ENCODE measurements at places on chromosomes 3 and 15. TPM values are rescaled to one million over a fixed set of nuclear protein-coding genes. Genes with fewer than 3 reads are reported as not detected.

Gene LRRC31
- total RNA-seq: not detected

Gene ATXN7
- total RNA-seq: 13.4 TPM

Gene CSPG4
- 1.2 TPM for total RNA-seq

Gene ARHGEF26
- total RNA-seq: 0.97 TPM

Gene SYNM
- total RNA-seq: 14.3 TPM

Gene PRTG
- total RNA-seq: 2.9 TPM

Gene DUOXA2
- not detected for total RNA-seq

Gene KATNBL1
- 58.5 TPM for total RNA-seq

Gene EBLN2
- 2.9 TPM for total RNA-seq

Gene PTH1R
- 0.97 TPM for total RNA-seq

Gene DISP2
- total RNA-seq: 0.15 TPM

Gene DNAH1
- total RNA-seq: 1.5 TPM

Gene PARP15
- total RNA-seq: 0.32 TPM

Gene RTP1
- not detected for total RNA-seq

Gene SLC9C1
- not detected for total RNA-seq

Gene ALPK3
- total RNA-seq: 9.1 TPM

Gene PCBP4
- 20.1 TPM for total RNA-seq

Gene GOLGA8S
- total RNA-seq: 0.15 TPM

Gene SPSB4
- under 0.01 TPM for total RNA-seq

Gene CCDC33
- total RNA-seq: not detected

Gene PRR20G
- not detected for total RNA-seq

Gene ITPKA
- 0.65 TPM for total RNA-seq

Gene LHFPL4
- not detected for total RNA-seq

Gene TRANK1
- total RNA-seq: 2.9 TPM

Gene WDR49
- total RNA-seq: 0.32 TPM

Gene SPTSSB
- total RNA-seq: not detected

Gene RTP4
- 0.61 TPM for total RNA-seq

Gene ACTRT3
- total RNA-seq: 6.2 TPM

Gene CLDN18
- total RNA-seq: not detected

Gene NR1I2
- total RNA-seq: 0.15 TPM

Gene ERICH6
- not detected for total RNA-seq
